ENCODE measurements at places on chromosomes 13 and 19.

DNA sequence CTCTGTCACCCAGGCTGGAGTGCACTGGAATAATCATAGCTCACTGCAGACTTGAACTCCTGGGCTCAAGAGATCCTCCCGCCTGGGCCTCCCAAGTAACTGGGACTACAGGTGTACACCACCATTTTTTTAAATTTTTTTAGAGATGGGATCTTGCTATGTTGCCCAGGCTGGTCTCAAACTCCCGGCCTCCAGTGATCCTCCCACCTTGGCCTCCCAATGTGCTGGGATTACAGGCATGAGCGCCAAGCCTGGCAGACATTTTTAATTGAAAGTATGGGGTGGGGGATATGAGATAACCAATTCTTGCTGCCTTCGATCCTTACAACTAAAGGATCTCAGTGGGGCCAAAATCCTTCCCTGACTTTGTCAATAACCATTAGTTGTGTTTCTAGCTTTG lies 91.8 kb downstream of the ZNF557 start:
- no peak for DNase-seq

- no peak for DNase-seq
Measured at GRCh38 chr19:32627714-32628270, 46.8 kb downstream of the PDCD5 start.

- no peak for DNase-seq
Measured at GRCh38 chr19:51357952-51358351, 8.2 kb downstream of the ETFB start.

- no peak for DNase-seq
Measured at GRCh38 chr19:49565261-49565660, 15.1 kb downstream of the NOSIP start.

GRCh38 chr13:44470638-44471562 lies 97.3 kb downstream of the SERP2 start:
- no peak for DNase-seq

GRCh38 chr13:42275506-42275905 lies 3.6 kb downstream of the AKAP11 start:
- DNase-seq = no peak

DNA sequence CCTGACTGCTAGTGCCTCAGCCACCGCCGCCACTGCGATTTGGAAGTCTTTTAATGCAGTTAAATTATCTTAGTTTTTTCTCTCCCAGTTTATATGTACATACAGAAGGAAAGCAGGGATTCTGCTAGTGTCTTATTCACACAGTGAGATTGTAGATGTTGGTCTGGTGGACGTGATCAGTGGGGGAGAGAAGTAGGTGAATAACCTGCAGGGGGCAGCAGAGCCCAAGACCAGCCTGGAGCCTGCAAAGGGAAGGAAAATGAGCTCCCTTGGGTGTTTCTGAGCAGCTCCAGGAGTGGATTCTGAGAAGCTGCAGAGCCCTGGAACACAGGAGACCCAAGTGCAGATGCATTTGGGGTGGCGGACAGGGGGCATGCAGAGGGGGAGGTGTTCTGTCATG lies 26.3 kb downstream of the ZNF844 start:
- peak; percentile 78 for DNase-seq

- no peak for DNase-seq
Measured at GRCh38 chr13:20518660-20519100, 7.0 kb downstream of the CRYL1 start.

- DNase-seq = no peak
Measured at GRCh38 chr13:76643596-76643995, 242.6 kb downstream of the KCTD12 start.

GRCh38 chr13:74651121-74651520 lies 516.9 kb upstream of the KLF12 start:
- no peak for DNase-seq

GRCh38 chr13:108407495-108407894 lies 138.0 kb downstream of the TNFSF13B start:
- DNase-seq = no peak

DNA sequence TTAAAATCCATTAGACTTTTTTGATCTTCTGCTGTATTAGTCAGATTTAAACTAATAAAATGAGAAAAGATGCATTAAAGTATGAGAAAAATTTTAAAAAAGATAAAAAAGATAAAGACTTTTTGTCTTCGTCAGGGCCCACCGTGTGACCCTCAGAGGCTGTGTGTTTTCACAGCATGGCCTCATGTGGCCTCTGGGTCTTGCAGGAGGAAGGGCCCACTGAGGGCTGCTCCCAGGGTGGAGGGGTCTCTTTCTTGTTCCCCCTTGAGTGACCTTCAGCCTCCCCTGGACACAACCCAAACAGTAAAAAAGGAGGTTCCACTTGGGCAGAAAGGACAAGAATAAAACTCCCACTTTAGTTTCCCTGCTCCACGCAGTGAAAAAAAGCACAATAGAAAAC lies 57.1 kb upstream of the RANBP3 start:
- no peak for DNase-seq

- peak; percentile 68 for DNase-seq
Measured at GRCh38 chr13:51797664-51798488, 6.1 kb downstream of the DHRS12 start.

- no peak for DNase-seq
Measured at GRCh38 chr13:111201304-111201940, 86.3 kb downstream of the ARHGEF7 start.

GRCh38 chr13:111247552-111247951 lies 72.9 kb upstream of the TEX29 start:
- no peak for DNase-seq

GRCh38 chr13:98813993-98814392 lies 61.5 kb upstream of the SLC15A1 start:
- no peak for DNase-seq

- DNase-seq = no peak
Measured at GRCh38 chr13:28817204-28817603, 2.9 kb upstream of the MTUS2 start.

DNA sequence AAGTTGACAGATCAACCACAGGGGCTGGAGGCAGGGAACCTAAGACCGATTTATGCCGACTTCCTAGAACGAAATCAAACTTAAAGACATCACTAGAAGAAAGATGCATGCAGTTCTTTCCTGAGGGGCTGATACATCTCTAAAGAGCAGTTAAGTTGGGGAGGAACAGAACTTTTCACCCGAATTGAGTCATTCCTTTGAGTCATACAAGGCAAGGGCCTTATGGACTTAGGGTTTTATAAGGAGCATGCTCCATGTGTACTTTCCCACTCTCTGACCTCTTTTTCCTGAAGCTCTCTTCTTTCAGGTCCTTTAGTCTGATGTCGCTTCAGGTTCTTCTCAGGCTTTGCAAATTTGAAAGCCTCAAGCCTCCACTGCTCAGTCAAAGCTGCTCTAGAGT lies 7.9 kb upstream of the FBXL3 start:
- no peak for DNase-seq

GRCh38 chr13:22111961-22112360 lies 441.1 kb downstream of the FGF9 start:
- DNase-seq = no peak

GRCh38 chr13:45909673-45910072 lies 58.1 kb upstream of the SIAH3 start:
- no peak for DNase-seq

- no peak for DNase-seq
Measured at GRCh38 chr13:105972306-105972721, 563.1 kb downstream of the EFNB2 start.

Measured in activated T-cell treated with anti-CD3 and anti-CD28 coated beads, Interleukin-2, amount 50 U/mL, for 48 hours (primary cell).